Left lobe of liver (tissue), 2 donors: ENCODE measurements at places on chromosomes 16 and 17.

GRCh38 chr16:27471661-27472060 lies 69.7 kb downstream of the IL21R start:
- no peak for DNase-seq

GRCh38 chr16:23334457-23334853 lies 32.4 kb downstream of the SCNN1B start:
- no peak for DNase-seq

- no peak for DNase-seq
Observed at GRCh38 chr16:86071611-86072240, 172.8 kb downstream of the IRF8 start.

- DNase-seq, result peak; percentile 83
Observed at GRCh38 chr17:73192894-73193701, at the start of gene COG1. TSS of gene COG1 (plus strand) at chr17:73193055. CDS start at chr17:73193070, 15 bp downstream.

DNA sequence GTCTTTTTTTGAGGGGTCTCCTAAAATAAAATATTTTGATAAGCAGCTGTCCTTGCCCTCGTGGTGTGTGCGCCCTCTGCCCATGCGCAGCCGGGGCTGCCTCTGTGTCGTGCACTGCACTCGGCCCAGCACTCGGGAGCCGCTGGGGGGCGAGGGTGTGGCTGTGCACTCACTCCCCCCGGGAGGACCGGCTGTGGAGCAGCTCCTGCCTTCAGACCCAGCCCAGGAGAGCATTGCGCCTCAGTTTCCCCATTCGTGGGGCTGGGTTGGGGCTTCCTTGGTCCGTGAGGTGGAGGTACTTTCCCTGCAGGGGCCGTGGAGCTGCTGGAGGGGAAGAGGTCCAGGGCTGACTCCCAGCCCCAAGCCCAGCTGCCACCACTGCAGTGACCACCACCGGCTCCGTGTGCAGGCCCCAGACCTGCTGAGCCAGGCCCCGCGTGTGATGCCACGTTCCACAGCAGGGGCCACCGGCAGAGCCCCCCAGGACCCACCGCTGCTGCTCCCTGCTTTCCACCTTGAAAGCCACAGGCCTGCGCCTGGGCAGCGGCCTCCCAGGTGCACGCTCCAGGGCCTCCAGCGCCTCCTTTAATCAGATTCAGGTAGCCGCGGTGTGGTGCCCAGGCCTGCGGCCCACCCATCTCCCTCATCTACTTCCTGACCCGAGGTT lies 6.3 kb upstream of the IL17C start:
- DNase-seq, result no peak

GRCh38 chr17:54626146-54626703 lies 274.4 kb upstream of the TOM1L1 start:
- DNase-seq, result no peak

- no peak for DNase-seq
Observed at GRCh38 chr16:50390914-50391716, 22.3 kb upstream of the BRD7 start.

GRCh38 chr16:22225060-22225459 lies 19.0 kb downstream of the EEF2K start:
- no peak for DNase-seq
